CD4-positive, alpha-beta T cell treated with Interleukin-17A for 4 hours (primary cell): ENCODE measurements at places on chromosomes 6 and 20.

DNA sequence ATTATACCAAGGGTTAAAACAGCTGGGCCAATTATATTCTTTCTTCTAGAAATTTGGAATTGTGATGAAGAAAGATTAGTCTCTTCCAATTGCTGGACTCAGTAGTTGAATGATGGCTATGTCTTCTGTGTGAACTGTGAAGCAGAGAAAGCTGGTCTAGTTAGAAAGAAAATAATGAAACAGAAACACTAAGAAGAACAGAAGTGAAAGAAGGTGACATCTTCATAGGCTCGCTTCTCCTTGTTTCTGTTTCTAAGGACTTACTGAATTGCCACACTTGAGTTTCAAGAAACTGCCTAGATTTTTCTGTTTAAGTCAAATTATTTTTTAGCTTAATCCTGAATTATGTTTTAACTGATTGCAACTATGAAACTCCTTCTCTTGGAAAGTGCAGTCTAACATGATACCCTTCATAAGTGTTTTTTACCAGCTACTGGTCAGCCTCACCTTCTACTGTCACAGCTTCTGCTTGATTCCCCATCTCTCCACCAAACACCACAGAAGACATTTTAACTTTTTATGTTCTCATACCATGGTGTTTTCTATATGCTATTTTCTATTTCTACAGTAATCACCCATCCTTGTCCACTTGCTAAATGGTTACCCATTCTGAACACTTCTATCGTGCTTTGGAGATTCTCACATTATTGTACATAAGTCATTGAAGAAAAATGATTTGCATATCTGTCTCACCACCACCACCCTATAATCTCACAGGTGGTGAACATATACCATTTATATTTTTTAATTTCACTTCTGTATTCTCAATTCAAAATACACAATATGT, 268.8 kb downstream of the GRIK2 start:
- no peak for DNase-seq

- DNase-seq = no peak
These were observed 34.5 kb upstream of the PREX1 start for GRCh38 chr20:48862279-48862678.

DNA sequence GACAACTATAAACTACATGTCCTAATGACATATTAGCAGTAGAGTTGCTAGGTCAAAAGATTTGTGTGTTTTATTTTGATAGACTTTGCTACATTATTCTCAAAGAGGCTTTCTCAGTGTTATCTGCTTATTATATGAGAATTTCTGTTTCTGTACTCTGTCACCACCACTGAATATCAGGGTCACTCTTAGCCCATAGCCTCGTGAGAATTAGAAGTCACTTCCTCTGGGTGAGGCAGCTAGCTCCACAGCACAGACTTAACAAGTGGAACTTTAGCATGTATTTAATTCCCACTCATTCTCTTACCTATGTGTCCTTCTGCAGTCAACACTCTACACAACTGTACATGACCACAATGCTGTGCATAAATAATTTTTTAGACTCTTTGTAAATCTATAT, 6.7 kb downstream of the PHACTR2 start:
- no peak for DNase-seq

DNA sequence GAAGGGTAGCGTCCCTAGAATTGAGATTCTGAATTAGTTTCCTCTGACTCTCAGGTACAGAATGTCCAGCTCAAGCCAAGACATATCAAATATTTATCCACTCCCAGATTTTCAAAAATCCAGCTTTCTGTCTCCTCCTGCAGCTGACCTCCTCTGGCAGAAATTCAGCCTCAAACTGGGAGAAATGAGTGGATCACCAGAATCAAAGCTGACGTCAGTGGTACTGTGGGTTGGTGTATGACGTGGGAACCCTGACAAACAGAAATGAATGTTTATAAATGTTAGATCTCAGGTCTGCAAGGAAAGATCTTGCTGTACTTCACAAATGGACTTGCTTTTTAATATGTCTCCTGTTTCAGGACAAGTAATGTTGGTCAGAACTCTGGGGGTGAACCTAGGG, 595.0 kb downstream of the PTPRT start:
- no peak for DNase-seq

GRCh38 chr20:15056246-15056645, 718.8 kb upstream of the FLRT3 start:
- DNase-seq = no peak

GRCh38 chr6:5096482-5096881, 11.3 kb downstream of the PPP1R3G start:
- no peak for DNase-seq

DNA sequence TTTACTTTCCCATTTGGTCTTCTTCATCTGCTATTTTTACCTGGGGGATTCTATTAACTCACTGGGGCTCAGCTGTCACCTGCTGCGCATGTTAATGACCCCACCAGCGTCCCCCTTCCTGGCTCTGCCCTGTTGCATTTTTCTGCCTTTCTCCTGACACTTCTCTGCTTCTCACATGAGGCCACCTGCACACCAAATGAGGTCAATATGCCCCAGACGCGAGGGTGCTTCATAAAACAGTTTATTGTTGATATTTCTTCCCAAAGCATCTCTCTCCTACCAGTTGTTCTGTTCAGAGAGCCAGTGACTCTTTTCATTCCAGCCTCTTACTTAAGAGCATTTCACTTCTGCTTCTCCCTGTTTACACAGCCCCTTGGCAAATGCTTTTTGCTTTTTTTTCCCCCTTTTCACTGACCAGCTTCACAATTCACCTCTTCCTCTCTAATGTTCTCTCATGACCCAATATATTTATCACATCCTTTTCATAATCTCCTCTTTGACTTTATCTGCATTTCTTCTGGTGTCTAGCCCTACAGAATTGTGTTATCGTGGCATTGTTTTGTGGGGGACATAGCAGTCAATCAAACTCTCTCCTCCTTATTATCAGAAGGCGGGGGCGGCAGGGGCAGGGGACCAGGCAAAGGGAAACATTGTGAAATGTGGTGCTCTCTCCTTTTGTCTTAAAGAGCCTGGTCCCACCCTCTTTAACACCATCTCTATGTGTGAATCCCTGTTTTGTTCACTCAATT, 545.8 kb upstream of the CITED2 start:
- DNase-seq = no peak

GRCh38 chr20:2244993-2245392, 50.8 kb upstream of the TGM3 start:
- no peak for DNase-seq

- no peak for DNase-seq
These were observed 212.1 kb upstream of the MARCKS start for GRCh38 chr6:113644861-113645575.

DNA sequence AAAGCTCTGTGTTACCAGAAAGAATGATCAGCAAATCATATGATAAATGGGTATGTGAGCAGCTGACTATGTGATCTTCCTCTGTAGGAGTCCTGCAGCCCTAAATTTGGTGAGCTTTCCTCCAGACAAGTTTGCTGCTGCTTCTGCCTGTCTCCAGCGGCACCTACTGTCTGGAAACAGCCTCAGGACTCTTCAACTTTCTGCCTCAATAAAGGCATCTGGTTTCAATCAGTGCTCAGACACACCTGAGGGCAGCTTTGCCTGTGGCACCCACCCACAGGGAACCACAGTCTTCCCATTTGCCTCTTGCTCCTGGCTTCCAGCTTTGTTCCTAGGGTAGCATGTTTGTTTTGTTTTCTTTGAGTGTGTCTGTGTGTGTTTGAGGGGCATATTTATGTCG, 727.9 kb upstream of the MAN1A1 start:
- DNase-seq = no peak

DNA sequence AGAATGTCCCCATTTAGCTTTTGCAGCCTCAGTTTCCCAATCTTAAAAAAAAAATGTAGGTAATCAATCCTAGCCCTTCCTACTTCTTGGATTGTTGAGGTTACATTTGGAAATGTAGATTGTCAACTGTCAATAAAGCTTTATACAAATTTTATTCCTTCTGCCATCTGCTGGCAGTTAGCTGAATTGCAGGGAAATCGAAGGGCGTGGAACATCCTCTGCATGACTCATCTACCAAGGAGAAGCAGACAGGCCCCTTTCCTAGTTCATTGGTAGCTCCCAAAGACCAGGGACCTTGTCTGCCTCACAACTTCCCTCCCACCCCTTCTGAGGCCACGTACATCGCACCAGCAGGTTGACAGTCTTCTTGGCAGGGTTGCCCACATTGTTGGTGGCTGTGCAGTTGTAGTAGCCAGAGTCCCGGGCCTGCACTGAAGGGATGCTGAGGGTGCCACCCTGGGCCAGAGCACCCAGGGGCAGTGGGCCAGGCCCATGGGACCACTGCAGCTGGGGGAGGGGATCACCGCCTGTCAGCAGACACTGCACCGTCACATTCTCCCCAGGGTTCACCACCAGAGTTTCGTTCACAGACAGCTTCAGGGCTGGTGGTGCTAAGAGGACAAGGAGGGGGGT, 43.6 kb downstream of the MDGA1 start:
- peak; percentile 64 for DNase-seq

DNA sequence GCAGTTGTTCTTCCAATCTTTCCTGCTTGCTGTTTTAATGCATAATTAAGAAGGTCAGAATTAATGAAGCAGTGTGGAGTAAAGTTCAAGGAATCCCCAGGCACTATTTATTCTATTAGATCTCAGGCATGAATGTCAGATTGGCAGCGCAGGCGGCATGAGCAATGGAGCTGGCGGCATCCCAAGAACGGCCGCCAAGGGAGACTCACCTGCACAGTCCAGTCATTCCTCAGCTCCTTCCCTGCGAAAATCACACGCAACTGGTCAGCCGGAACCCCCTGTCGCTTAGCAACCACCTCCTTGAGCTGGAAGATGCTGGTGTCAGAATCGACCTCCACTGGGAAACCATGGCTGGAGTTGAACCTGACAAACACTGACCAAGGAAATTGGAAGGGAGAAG, 284.5 kb downstream of the PRKN start:
- DNase-seq = no peak

DNA sequence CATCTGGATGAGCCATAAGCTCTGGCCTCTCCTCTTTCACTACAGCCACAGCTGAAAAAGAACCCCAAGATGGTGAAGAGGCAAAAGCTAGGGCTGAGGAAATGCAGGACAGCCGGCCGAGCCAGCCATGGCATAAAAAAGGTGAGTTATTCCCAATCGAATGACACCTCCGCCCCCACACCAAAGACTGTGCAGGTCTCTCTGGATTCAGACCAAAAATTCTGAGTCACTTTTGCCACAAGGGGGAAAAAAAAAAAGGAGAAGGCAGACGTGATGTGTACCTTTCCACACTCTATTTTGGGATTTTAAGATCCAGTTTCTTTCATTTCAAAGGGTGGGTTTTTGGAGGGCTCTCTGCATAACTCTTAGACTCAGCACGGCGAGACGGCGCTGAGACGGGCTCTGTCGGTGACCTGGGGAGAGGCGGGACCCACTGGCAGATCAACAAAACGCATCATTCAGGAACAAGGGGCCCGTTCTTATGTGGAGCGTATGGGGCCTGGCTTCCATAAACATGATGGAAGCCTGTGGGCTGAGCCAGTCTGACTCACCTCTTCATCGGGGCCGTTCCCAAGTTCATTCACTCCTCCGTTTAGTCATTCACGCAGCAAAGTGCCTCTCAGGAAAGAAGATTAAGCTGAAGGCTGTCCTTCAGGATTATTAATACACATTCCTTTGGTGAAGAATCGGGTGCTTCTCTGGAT, 54.8 kb downstream of the NFATC2 start:
- no peak for DNase-seq
